ENCODE measurements at places on chromosomes 4 and X. TPM values are rescaled to one million over a fixed set of nuclear protein-coding genes. Genes with fewer than 3 reads are reported as not detected.

The RHOXF1 gene
- total RNA-seq = not detected

The DUX4 gene
- total RNA-seq = not detected

The DGKK gene
- 0.05 TPM for total RNA-seq

The F8A3 gene
- not detected for total RNA-seq

The APELA gene
- 0.89 TPM for total RNA-seq

GRCh38 chrX:43552156-43552555 is 103.9 kb upstream of the MAOA start:
- H3K4me3 ChIP-seq = no peak overlapping the region
- H3K4me1 ChIP-seq = no peaks in the 10 kb centered on the region
- no peak overlapping the region for H3K27ac ChIP-seq
- H3K36me3 ChIP-seq = no peaks in the 10 kb centered on the region
- DNase-seq = no peak
- H3K27me3 ChIP-seq = no peaks in the 10 kb centered on the region

- DNase-seq = peak; percentile 42
- no peaks in the 10 kb centered on the region for H3K27me3 ChIP-seq
- no peak overlapping the region for H3K27ac ChIP-seq
- H3K4me1 ChIP-seq = peaks cover 10% of the 10 kb centered on the region
Observed at GRCh38 chr4:30714408-30715031, 5.6 kb upstream of the PCDH7 start.

- H3K27me3 ChIP-seq = no peaks in the 10 kb centered on the region
- peak; percentile 100 for DNase-seq
- H3K4me3 ChIP-seq = no peak overlapping the region
- peaks cover 27% of the 10 kb centered on the region for H3K4me1 ChIP-seq
- peak overlapping the region; percentile 84 for H3K27ac ChIP-seq
- no peaks in the 10 kb centered on the region for H3K36me3 ChIP-seq
Observed at GRCh38 chr4:53688186-53688790, 97.0 kb upstream of the LNX1 start.

- H3K27me3 ChIP-seq = no peaks in the 10 kb centered on the region
- H3K36me3 ChIP-seq = no peaks in the 10 kb centered on the region
- H3K4me3 ChIP-seq = no peak overlapping the region
- H3K27ac ChIP-seq = no peak overlapping the region
- no peak for DNase-seq
Observed at GRCh38 chr4:151584101-151584500, 175.1 kb downstream of the FHIP1A start.

DNA sequence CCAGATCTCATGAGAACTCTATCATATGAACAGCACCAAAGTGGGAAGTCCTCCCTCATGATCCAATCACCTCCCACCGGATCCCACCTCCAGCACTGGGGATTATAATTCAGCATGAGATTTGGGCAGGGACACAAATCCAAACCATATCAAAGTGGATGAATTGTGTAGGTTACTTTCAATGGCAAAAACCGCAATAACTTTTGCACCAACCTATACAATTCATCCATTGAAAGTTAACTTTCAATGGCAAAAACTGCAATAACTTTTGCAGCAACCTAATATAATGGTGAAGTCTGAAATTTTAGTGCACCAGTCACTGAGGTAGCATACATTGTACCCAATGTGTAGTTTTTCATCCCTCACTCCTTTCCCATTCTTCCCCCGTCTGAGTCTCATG is 16.6 kb downstream of the STK32B start:
- DNase-seq = no peak
- no peaks in the 10 kb centered on the region for H3K27me3 ChIP-seq
- H3K4me3 ChIP-seq = no peak overlapping the region
- H3K27ac ChIP-seq = no peak overlapping the region

DNA sequence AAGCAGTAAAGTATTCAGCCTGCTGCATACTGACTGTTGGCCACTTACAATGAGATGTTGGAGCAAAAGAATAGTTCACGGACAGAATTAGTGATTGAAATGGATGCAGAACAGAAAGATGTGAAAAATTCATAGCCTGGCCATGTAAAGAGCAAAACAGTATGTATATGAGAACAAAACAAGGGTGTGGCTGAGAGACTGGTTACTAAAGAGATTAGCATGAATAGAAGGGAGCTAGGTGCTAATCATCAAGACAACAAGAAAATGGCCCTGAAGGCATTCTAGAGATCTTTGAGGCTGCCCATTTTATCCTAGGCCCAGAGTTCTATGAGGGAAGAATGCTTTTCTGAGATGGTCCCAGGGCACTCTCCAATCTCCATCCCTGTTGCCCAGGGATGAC is 208.5 kb downstream of the ARHGEF9 start:
- H3K4me1 ChIP-seq = no peaks in the 10 kb centered on the region
- H3K27me3 ChIP-seq = no peaks in the 10 kb centered on the region
- no peak for DNase-seq
- H3K36me3 ChIP-seq = no peaks in the 10 kb centered on the region
- H3K4me3 ChIP-seq = no peak overlapping the region

GRCh38 chrX:53188763-53189162 is 36.2 kb downstream of the KDM5C start:
- DNase-seq = no peak
- no peaks in the 10 kb centered on the region for H3K27me3 ChIP-seq
- H3K36me3 ChIP-seq = peaks cover 5% of the 10 kb centered on the region
- H3K27ac ChIP-seq = no peak overlapping the region
- H3K4me1 ChIP-seq = peaks cover 8% of the 10 kb centered on the region

- no peak for DNase-seq
- H3K36me3 ChIP-seq = no peaks in the 10 kb centered on the region
- no peak overlapping the region for H3K4me3 ChIP-seq
- H3K4me1 ChIP-seq = no peaks in the 10 kb centered on the region
- H3K27ac ChIP-seq = no peak overlapping the region
Observed at GRCh38 chrX:111387470-111388070, 24.4 kb downstream of the DCX start.
